ENCODE measurements at places on chromosomes 3 and 15. TPM values are rescaled to one million over a fixed set of nuclear protein-coding genes. Genes with fewer than 3 reads are reported as not detected.

DNA sequence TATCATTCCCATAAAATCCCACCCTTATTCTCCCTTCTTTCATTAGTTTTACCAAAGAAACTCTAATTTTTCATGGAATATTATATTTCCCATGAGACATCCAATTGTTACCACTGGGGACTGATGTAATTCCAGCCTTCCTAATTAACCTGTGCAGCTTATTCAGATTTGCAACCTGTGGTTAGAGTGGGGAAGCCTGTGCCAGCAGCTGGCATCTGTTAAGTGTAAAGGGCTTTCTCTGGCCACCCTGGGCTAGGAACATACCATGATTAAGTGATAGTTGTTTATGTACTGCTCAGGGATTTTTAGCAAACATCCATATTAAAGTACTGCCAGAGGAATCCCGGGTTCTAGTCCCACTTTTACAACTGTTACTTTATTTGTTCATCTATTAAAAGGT, 78.2 kb downstream of the TPRG1 start:
- no peak for DNase-seq
- H3K4me1 ChIP-seq = no peaks in the 10 kb centered on the region
- H3K4me3 ChIP-seq = no peak overlapping the region
- no peaks in the 10 kb centered on the region for H3K36me3 ChIP-seq

DNA sequence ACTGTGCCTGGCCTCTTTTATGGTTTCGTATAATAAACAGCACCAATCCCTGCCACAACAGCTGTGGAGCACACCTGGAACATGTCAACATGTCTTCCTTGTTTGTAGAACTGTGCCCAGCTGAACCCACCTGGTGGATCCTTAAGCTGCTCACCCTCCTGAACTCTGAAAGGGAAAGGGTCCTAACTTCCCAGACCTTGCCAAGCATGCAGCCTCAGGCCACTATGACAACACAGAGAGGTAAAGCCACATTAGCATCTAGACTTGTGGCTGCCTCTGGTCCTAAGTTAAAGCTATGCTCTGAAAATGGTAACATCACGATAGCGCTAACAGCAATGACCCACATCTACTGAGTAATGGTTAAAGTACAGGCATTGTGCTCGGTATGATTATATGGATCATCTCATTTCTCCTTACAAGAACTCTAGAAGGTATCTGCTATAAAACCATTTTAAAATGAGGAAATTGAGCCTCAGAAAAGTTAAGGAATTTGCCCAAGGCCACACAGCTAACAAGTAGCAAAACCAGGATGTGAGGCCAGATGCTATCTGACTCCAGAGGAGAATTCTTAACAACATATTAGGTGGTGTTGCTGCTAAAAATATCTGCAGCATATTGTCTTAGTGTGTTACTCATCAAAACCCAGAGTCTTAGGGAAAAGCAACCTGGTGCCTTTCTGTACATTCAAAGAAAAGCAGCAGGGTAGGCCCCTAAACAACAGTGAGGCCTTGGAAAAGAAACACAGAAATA, 23.1 kb upstream of the HERC1 start:
- no peak for DNase-seq
- no peak overlapping the region for H3K27ac ChIP-seq
- no peak overlapping the region for H3K4me3 ChIP-seq
- H3K27me3 ChIP-seq = no peaks in the 10 kb centered on the region

GRCh38 chr15:32747921-32748342, 30.1 kb downstream of the GREM1 start:
- H3K4me3 ChIP-seq = no peak overlapping the region
- peaks cover 9% of the 10 kb centered on the region for H3K27me3 ChIP-seq
- no peaks in the 10 kb centered on the region for H3K4me1 ChIP-seq
- DNase-seq = no peak

- DNase-seq = no peak
- peaks cover 21% of the 10 kb centered on the region for H3K4me1 ChIP-seq
- no peaks in the 10 kb centered on the region for H3K27me3 ChIP-seq
Measured at GRCh38 chr3:37154668-37155314, 19.6 kb downstream of the LRRFIP2 start.

- H3K4me1 ChIP-seq = peaks cover 33% of the 10 kb centered on the region
- H3K36me3 ChIP-seq = peaks cover 5% of the 10 kb centered on the region
Measured at GRCh38 chr3:13047296-13048165, 25.7 kb downstream of the IQSEC1 start.

GRCh38 chr15:27089233-27089586, 118.2 kb downstream of the GABRG3 start:
- H3K36me3 ChIP-seq = no peaks in the 10 kb centered on the region
- H3K27me3 ChIP-seq = no peaks in the 10 kb centered on the region
- no peak overlapping the region for H3K27ac ChIP-seq
- no peaks in the 10 kb centered on the region for H3K4me1 ChIP-seq
- H3K4me3 ChIP-seq = no peak overlapping the region
- no peak for DNase-seq

GRCh38 chr15:101213570-101213969, 38.3 kb downstream of the CHSY1 start:
- no peaks in the 10 kb centered on the region for H3K27me3 ChIP-seq
- H3K4me1 ChIP-seq = peaks cover 62% of the 10 kb centered on the region
- H3K4me3 ChIP-seq = no peak overlapping the region
- DNase-seq = no peak

DNA sequence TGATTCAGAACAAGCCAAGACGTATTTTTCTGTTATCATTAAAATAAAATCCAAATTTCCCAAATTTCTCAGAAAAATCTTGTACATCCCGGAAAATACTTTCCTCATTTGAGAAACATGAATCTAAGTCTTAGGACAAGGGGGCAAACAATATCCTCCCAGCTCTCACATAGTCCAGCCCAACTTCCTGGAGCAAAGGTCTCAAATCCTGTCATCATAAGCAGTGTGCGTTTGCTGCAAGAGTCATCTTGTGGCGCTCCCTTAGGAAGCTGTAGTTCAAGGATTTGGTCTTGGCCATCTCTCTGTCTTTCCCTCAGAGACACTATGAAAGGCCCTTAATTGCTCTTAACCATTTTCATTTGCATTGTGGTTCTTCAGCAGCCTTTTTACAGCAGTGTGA, 57.5 kb upstream of the GSK3B start:
- no peaks in the 10 kb centered on the region for H3K27me3 ChIP-seq
- H3K4me1 ChIP-seq = peaks cover 14% of the 10 kb centered on the region
- H3K4me3 ChIP-seq = no peak overlapping the region
- peaks cover 6% of the 10 kb centered on the region for H3K36me3 ChIP-seq

DNA sequence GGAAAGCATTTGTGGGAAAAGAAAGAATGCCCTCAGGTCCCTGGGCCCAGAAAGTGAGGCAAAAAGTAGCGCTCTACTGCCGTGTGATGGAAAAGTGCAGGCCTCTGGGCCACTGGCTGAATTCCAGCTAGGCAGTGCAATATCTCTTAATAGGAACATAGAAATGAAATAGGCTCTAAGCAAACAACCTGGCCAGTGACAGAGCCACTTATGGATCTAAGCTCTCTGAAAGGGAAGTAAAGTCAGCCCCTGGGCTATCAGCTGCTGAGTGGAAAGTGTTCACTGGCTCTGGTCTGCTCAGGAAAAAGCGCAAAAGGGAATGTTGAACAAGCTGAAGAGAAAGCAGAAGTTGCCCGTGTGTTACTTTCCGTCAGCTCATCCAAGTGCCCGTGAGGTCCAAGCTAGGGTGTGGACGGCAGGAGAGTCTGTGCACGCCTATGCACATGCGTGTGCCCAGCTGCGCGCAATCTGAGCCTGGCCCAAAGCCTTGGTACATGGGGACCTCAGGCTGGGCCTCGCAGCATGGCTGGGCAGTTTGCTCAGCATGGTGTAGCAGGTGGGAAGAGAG, 74.0 kb upstream of the RAD18 start:
- DNase-seq = no peak
- H3K36me3 ChIP-seq = no peaks in the 10 kb centered on the region
- no peak overlapping the region for H3K4me3 ChIP-seq
- H3K27ac ChIP-seq = no peak overlapping the region
- no peaks in the 10 kb centered on the region for H3K27me3 ChIP-seq

DNA sequence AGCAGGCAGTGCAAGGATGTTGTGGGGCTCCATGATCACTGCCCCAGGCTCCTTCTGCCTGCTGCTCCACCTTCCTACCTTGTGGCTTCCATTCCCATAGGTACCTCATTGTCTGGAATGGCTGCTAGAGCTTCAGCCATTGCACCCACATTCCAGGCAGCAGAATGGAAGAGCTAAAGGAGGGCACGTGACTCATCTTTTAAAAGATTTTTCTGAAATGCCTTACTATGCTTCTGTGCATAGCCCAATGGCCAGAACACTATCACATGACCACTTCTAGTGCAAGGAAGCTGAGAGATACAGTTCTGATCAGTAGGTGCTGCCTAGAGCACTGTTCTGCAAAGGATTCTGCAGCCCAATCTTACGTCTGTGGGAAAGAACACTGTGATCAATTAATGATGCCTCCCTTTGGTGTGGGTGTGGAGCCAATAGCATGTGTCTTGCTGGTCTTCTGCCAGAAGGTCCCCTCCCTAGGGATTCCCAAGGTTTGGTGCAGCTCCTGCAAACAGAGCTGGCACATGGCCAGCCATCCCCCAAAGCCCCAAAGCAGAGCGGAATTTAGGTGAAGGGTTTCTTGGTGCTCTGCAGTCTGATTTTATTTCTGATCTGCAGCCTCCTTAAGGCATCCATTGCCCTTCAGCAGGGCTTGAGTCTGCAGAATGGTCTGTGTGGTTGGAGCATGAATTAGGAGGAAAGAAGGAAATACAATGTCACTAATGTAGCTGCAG, 34.4 kb downstream of the SPSB4 start:
- H3K4me1 ChIP-seq = no peaks in the 10 kb centered on the region
- no peak overlapping the region for H3K27ac ChIP-seq
- no peak for DNase-seq
- H3K27me3 ChIP-seq = peaks cover 4% of the 10 kb centered on the region

DNA sequence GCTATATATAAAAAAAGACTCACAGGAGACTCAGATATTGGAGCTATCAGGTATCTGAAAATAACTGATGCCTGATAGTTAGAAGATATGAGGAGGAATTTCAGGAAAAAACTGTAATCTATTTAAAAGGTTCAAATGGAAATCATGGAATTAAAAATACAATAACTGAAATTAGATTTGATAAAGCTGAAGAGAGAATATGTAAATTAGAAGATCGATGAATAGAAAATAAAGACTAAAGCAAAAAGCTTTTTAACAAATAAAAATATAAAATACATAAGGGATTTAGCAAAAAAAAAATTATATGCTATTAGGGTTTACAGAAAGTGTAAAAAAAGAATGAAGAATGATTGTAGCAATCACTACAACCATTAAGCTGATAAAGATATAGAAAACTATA, 679.8 kb upstream of the LMCD1 start:
- no peaks in the 10 kb centered on the region for H3K4me1 ChIP-seq
- H3K36me3 ChIP-seq = no peaks in the 10 kb centered on the region
- H3K4me3 ChIP-seq = no peak overlapping the region
- no peak overlapping the region for H3K27ac ChIP-seq
- H3K27me3 ChIP-seq = no peaks in the 10 kb centered on the region

GRCh38 chr3:126696701-126697267, 7.3 kb upstream of the CHCHD6 start:
- no peaks in the 10 kb centered on the region for H3K36me3 ChIP-seq
- peak; percentile 9 for DNase-seq
- H3K4me3 ChIP-seq = no peak overlapping the region
- H3K27ac ChIP-seq = no peak overlapping the region
- peaks cover 55% of the 10 kb centered on the region for H3K27me3 ChIP-seq
- no peaks in the 10 kb centered on the region for H3K4me1 ChIP-seq

DNA sequence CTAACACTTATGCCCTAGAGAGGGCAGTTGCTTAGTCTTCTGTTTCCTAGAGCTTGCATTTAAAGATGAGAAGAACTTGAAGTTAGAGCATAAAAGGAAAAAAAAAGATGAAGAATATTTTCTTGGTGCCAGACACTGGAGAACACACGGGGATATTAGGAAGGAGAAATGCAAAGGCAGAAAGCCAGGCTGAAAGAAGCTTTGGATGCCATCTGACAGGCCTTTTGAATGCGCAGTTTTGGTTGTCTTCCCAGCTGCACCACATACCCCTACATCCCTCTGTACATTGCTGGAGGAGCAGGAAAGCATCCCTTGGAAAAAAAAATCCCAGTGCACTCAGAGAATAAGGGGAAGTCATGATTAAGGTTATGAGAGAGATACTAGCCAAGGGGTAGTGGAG, 378.9 kb downstream of the GAP43 start:
- no peaks in the 10 kb centered on the region for H3K27me3 ChIP-seq
- H3K4me3 ChIP-seq = no peak overlapping the region
- no peaks in the 10 kb centered on the region for H3K4me1 ChIP-seq
- H3K27ac ChIP-seq = no peak overlapping the region
- no peaks in the 10 kb centered on the region for H3K36me3 ChIP-seq

GRCh38 chr15:92323525-92323924, 70.2 kb upstream of the ST8SIA2 start:
- H3K4me1 ChIP-seq = no peaks in the 10 kb centered on the region
- H3K27ac ChIP-seq = no peak overlapping the region
- H3K4me3 ChIP-seq = no peak overlapping the region

DNA sequence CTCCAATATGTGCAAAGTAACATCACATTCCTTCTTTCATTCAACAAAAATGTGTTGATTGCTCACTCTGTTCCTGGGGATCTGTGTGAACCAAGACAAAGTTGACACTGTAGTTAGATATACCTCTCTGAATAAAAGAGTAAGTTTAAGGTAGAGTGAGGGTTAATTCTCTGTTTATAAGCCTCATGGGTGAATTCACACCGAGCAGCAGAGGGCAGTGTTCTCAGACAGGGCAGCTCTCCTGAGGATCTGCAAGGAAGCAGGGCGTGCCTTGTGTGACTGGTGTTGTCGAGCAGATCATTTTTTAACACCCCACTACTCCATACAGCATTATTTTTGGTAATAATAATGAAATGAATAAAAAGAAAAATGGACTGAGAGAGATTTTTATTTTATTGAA, 34.4 kb downstream of the PAQR9 start:
- DNase-seq = peak; percentile 63
- H3K4me3 ChIP-seq = no peak overlapping the region
- H3K36me3 ChIP-seq = no peaks in the 10 kb centered on the region

GRCh38 chr3:73206030-73206429, 144.6 kb downstream of the EBLN2 start:
- peaks cover under 1% of the 10 kb centered on the region for H3K27me3 ChIP-seq
- DNase-seq = no peak
- H3K4me1 ChIP-seq = no peaks in the 10 kb centered on the region
- H3K36me3 ChIP-seq = no peaks in the 10 kb centered on the region
- H3K27ac ChIP-seq = no peak overlapping the region
- no peak overlapping the region for H3K4me3 ChIP-seq

DNA sequence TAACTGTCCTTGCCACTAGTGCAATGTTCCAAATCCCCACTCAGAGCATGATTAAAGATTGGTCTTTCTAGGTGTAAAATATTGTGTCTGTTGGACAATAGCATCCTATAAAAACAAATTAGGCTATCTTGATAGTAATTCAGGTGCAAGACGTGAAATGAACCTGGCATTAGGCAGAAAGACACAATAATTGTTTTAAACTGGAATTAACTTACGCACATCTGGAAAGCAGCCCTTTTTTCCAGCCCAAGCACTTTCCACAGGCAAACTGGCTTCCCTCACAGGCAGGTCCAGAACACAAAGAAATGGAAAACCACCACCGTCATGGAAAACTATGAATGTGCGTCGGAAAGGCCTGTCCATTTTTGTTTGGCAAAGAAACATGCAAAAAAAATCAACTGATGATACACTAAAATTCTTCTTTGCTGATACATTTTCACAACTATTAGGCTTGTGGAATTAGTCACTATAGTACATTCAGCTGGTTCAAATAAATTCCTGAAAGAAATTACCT, 474.7 kb upstream of the IL12A start:
- no peaks in the 10 kb centered on the region for H3K27me3 ChIP-seq
- H3K27ac ChIP-seq = no peak overlapping the region
- no peak overlapping the region for H3K4me3 ChIP-seq
- H3K4me1 ChIP-seq = no peaks in the 10 kb centered on the region

C2CD4B gene
- not detected for total RNA-seq

ZBTB47 gene
- total RNA-seq = 0.18 TPM

GRK7 gene
- not detected for total RNA-seq

NUSAP1 gene
- total RNA-seq = 281 TPM

STRIT1 gene
- not detected for total RNA-seq

Data from activated CD8-positive, alpha-beta T cell treated with anti-CD3 and anti-CD28 coated beads, Interleukin-2, amount 10 ng/mL, durations not matched to agents 7 days and 5 days (primary cell).